ENCODE measurements at places on chromosomes 6 and 20. TPM values are rescaled to one million over a fixed set of nuclear protein-coding genes. Genes with fewer than 3 reads are reported as not detected.

GRCh38 chr6:24546439-24546838 lies 51.7 kb downstream of the ALDH5A1 start:
- DNase-seq, result no peak

DNA sequence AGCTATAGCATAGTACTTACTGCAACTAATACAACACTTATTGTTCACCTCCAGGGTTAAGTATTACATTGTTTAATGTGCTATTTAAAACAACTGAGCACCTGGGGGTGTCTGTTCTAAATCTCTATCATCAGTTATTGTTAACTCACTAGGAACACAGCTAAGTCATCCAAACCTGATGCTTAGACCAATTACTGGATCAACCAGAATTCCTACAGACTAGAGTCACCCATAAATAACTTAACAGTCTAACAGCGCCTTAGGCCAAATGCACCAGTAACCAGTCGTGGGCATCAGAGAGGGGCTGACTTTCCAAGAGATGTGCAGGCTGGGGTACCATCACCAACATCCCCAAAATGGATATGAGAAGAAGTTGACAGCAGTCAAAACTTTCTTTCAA lies 110.7 kb downstream of the ADTRP start:
- no peak for DNase-seq

The RAB32 gene
- 6.8 TPM for total RNA-seq

The NKX2-2 gene
- not detected for total RNA-seq

The MROH8 gene
- 0.95 TPM for total RNA-seq
